CD4-positive, alpha-beta T cell treated with Interleukin-12 subunit alpha and Interleukin-12 subunit beta, for 1 hour (primary cell): ENCODE measurements at places on chromosomes 13 and 19.

DNA sequence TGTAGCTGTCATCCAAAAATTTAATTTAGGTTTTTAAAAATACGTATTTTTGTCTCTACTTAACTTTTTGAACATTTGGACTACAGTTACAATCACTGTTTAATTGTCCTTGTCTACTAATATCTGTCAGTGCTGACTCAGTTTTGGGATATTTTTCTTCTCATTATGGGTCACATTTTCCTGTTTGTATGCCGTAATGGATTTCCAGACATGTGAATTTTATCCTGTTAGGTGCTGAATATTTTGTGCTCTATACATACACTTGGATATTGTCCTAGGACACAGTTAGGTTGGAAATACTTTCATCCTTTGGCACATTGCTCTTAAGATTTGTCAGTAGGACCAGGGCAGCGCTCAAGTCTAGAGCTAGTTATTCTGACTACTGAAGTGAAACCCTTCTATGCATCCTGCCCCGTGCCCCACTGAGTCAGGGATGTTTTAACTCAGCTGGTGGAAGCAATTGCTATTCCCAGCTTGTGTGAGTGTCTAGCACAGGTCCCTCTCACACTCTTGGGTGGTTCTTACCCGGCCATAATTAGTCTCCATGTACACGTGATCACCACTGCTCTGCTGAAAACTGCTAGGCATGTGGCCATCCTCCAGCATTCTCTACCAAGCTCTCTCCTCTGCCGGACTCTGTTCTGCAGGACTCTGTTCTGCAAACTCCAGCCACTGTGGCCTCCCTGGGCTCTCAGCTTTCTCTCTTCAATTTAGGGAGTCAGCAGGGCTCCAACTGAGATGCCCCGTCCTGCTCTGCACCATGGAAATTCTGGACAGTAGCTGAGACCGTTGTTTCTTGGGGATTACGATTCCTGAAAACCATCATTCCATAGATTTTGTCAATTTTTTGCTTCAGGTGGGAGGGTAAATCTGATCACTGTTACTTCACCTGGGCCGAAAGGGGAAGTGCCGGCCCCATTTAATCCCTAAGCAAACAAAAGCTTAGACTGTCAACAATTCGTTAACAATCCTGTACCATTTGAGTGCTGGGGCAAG is 11.1 kb downstream of the PROZ start:
- DNase-seq: no peak

DNA sequence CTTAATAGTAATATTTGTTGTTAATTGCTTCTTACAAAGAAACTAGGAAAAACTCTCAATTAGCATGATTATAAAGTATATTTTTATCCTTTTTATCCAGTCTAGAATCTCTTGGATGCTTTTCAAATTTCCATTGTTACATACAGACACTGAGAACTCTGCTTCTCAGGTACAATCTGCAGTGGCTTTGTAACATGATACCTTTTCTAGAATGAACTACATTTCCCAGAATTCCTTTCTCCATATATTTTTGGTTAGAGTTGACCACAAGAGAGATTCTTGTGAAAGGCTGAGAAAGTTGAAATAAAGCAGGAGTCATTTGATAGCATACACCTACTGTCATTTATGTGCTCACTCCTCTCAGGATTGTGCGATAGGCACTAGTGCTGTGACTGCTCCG is 148.6 kb downstream of the SLITRK6 start:
- no peak for DNase-seq

- DNase-seq: peak; percentile 77
These were observed at the start of gene RASAL3 for GRCh38 chr19:15464394-15465385. RASAL3 (minus strand) TSS chr19:15464544; CDS start chr19:15464358, 186 bp downstream.

DNA sequence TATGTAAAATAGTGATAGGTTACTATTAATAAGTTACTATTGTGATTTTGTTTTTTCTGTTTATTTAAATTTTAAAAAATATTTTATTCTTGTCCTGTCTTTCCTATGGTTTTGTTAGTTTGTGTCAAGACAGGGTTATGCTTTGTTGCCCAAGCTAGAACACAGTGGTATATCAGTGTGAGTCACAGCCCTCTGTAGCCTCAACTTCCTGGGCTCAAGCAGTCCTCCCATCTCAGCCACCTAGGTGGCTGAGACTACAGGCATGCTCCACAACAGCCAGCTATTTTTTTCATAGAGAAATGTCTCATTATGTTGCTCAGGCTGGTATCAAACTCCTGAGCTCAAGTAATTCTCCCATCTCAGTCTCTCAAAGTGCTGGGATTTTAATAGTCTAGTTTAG is 99.5 kb downstream of the ZNF675 start:
- DNase-seq: no peak

GRCh38 chr13:86976521-86977324 is 694.4 kb upstream of the SLITRK5 start:
- no peak for DNase-seq

DNA sequence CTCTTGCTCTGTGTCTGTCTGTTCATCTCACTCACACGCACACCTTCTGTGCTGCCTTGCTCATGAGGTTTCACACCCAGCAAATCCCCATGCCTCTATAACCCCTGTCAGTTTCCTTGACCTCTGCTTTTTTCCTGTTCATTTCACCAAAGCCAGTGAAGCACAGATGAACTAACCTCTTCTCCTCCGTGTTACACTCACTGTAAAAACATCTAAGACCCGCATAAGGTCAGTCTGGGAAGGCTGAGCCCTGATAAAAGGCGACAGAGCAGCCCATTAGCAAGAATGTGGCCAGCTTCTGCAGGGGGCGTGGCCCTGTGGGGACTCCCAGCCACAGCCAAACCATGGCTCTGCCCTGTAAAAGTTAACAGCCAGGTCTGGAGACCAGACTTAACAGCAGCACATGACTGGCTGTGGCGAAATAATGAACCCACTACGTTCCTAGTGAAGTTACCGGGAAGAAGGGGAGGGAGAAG is 42.8 kb upstream of the NPAS1 start:
- no peak for DNase-seq

- DNase-seq: no peak
These were observed 299.5 kb downstream of the ZNF536 start for GRCh38 chr19:30671622-30672051.

DNA sequence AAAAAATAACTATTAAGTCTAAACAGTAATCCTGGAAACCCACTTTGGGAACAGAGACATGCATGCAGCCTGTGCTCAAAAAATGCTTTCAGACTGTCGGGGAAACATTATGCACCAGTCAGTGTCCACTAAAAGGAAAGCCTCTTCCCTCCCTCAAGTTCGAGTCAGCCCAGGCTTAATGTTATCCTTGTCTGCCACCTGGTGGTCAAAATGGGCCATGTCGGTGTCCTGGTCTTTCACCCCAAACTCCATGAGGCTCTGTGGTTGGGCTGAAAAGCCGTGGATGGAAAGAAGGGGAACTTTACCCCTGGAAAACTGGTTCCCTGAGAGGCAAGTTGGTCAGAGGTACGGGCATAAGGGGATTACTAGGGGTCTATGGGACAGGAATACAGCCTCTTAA is 88.4 kb upstream of the ZNF492 start:
- DNase-seq: peak; percentile 4

DNA sequence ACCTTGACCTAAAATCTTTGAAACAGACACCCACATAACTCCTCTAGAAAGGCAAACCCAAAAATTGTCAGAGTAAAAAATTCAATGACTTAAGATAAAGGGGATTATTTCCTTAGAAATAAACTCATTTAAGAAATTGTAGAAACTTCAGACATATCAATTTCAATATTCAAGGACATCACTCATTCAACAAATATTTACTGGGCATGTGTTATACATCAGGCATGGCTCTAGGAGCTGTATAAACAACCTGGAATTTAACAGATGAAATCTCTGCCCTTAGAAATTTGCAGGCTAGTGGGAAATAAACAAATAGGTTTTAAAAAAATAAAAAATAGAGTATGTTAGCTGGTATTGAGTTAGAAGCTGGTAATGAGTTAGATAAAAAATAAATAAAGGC is 84.0 kb upstream of the LSM14A start:
- DNase-seq: no peak

GRCh38 chr13:32391101-32391619 is 36.8 kb downstream of the N4BP2L1 start:
- DNase-seq: no peak

- no peak for DNase-seq
These were observed 8.8 kb downstream of the ZNF724 start for GRCh38 chr19:23241419-23241818.

DNA sequence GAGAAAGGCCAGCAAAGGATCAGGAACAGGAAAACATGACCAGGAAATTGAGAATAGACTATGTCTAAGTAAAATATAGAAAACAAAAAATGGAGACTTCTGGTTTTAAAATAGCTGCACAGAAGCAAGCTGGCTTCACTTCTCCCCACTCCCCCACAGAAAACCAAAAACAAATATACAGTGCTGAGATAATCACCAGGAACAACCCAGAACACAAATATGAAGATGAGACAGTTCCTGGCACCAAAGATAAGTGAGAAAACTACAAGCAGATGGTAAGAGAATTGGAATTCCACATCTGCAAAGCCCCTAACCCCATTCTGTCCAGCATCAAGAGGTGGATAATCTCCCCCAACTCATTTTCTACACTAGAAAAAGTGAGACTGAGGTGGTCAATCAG is 397.7 kb downstream of the SUCLA2 start:
- no peak for DNase-seq

GRCh38 chr13:80100636-80101035 is 240.3 kb downstream of the SPRY2 start:
- no peak for DNase-seq

- DNase-seq: no peak
These were observed 16.0 kb downstream of the ILF3 start for GRCh38 chr19:10670182-10670581.

DNA sequence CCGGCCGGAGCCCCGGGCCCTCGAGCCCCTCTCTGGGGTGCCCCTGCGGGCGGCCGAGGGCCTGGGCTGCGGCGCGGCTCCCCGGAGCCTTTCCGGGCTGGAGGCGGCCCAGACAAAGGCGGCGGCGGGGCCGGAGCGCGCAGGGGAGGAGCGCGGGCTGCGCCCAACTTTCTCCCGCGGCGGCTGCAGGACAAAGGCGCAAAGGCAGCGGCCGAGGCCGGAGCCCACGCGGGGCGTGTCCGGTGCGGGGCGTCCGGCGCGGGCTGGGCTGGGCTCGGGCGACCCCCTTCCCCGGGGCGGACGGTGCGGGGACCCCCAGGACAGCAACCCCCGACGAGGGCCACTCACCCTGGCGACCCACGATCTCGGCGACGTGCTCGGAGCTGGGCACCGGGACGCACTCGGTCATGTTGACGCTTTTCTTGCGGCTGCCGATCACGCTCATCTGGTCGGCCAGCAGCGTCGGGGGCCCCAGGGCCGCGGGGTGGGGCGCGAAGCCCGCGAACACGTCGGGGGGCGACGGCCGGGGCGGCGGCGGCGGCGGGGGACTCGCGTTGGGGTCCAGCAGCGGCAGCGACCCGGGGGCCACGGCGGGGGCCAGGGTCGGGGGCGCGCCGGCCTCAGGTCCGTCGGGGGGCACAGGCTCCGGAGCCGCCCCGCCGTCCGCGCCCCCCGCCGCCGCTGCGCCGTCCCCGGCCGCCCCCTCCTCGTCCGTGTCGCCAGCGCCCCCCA is 843 bp downstream of the MEX3D start:
- peak; percentile 6 for DNase-seq

DNA sequence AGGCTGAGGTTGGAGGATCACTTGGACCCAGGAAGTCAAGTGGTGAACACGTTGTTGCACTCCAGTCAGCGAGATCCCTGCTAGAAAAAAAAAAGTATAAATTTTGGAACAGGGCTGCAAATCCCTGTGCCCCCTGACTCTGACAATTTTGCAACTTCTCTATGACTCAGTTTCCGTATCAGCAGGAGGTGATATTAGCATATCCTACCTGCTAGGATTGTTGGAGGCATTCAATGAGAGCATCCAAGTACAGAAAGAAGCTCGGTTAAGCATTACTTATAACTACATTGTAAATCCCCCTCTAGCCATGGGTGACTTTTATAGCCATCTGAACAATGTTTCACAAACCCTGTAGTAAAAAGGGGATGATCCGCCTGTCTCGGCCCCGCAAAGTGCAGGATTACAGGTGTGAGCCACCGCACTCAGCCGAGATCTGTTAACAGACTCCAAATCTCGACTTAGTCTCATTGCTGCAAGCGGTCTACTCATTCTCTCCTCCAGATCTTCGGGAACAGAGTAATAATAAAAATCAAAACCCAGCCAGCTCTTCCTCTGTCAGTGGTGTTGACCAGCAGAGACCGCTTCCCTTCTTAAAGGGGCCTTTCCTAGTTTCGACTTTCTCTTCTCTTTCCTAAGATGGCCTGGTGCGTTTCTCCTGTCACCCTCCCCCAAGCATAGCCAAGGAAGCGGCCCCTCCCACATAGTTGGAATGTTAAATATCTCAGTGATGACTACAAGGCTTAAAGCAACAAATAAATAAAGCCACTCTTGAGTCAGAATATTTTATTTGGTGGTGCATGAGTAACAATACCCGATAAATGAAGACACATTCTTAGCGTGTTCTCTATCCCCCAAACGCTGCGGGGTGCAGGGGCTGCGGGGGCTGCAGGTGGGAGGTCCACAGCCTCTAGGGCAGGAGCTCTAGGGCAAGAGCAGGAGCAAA is 10.3 kb upstream of the BICRA start:
- no peak for DNase-seq

DNA sequence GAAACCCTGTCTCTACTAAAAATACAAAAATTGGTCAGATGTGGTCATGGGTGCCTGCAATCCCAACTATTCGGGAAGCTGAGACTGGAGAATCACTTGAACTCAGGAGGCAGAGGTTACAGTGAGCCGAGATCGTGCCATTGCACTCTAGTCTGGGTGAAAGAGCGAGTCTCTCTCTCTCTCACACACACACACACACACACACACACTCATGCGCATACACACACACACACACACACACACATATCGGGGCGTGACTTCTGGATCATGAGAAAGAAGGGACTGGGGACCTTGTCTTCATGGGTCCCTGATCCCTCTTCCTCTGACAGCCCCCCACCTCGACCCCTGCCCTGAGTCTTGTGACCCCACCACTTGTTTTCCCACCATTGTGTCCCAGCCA is 11.8 kb upstream of the SDHAF1 start:
- DNase-seq: no peak

DNA sequence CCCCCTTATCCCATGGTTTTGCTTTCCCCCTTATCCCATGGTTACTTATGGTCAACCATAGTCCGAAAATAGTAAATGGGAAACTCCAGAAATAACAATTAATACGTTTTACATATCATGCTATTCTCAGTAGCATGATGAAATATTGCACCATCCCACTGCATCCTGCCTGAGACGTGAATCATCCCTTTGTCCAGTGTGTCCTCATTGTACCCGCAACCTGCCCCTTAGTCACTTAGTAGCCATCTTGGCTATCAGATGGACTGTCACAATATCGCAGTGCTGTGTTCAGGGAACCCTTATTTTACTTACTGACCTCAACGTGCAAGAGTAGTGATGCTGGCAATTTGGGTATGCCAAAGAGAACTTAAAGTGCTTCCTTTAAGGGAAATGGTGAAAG is 10.5 kb upstream of the NBEA start:
- DNase-seq: no peak

DNA sequence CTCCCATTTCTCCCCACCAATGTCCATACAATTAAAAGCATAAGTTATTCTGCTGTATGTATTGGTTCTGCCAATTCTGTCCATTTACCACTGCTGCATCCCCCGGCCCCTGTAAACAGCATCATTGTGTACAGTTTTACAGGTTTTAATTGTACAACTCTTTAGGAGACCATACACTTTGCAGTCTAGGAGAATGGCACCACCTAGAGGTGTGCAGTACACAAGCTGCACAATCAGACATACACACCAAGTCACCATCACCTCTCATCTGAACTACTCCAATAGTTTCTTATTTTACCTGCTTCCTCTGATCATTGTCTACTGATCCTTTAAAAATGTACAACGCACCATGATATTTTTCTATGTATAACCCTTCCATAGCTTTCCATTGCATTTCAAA is 855.9 kb upstream of the KLHL1 start:
- DNase-seq: no peak

GRCh38 chr13:110293649-110294048 is 13.3 kb downstream of the COL4A1 start:
- DNase-seq: no peak
